GM12891 (cell line): ENCODE measurements at places on chromosomes 5 and 9.

DNA sequence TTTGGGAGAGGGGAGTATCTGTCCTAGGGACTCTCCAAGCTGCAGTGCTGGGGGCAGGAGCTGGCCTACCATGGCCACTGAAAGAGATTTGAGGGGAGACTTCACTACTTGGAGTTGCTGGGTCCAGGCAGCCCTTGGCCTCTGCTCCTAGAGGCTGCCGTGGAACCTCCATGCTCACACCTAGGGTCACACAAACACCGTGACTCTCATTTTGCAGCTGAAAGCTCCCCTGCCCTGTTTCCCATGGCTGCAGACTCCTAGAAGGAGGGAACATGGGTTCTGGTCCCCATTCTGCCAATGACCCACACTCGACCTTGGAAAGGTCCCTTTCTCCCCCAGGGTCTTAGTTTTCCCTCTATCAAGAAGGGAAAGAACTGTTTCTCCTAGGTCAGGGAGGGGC, 147.1 kb upstream of the PPP1R26 start:
- no peak for DNase-seq

GRCh38 chr9:134313470-134313869, 12.8 kb upstream of the RXRA start:
- no peak for DNase-seq

- no peak for DNase-seq
Measured at GRCh38 chr9:2469681-2470221, 151.8 kb upstream of the VLDLR start.

- no peak for DNase-seq
Measured at GRCh38 chr9:129724456-129725190, 28.2 kb downstream of the PTGES start.

DNA sequence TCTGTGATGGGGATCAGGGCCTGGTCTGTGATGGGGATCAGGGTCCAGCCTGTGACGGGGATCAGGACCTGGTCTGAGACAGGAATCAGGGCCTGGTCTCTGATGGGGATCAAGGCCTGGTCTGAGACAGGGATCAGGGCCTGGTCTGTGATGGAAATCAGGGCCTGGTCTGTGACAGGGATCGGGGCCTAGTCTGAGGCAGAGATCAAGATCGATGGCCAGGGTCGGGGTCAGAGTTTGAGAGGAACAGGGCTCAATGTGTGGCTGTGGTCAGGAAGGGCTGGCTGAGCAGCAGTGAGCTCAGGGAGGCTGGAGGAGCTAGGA, 33.8 kb upstream of the TMEM250 start:
- no peak for DNase-seq

- no peak for DNase-seq
Measured at GRCh38 chr9:91379426-91379825, 17.7 kb upstream of the AUH start.
